Articular chondrocyte of knee joint (primary cell): ENCODE measurements at places on chromosomes 12 and 14. TPM values are rescaled to one million over a fixed set of nuclear protein-coding genes. Genes with fewer than 3 reads are reported as not detected.

SSTR1 gene
- total RNA-seq = not detected in 2 replicates

PRIMA1 gene
- total RNA-seq = 0.65 and 1.0 TPM in 2 replicates

HEATR5A gene
- total RNA-seq = 103 and 131 TPM in 2 replicates

MGAT4C gene
- not detected in 2 replicates for total RNA-seq

RPS29 gene
- 3,172 and 6,740 TPM in 2 replicates for total RNA-seq
